Cerebellar cortex (tissue), 1 donor: ENCODE measurements at places on chromosomes 7 and 10.
A peak's percentile ranks its signal among the peaks of the same experiment; 100 is the strongest.

DNA sequence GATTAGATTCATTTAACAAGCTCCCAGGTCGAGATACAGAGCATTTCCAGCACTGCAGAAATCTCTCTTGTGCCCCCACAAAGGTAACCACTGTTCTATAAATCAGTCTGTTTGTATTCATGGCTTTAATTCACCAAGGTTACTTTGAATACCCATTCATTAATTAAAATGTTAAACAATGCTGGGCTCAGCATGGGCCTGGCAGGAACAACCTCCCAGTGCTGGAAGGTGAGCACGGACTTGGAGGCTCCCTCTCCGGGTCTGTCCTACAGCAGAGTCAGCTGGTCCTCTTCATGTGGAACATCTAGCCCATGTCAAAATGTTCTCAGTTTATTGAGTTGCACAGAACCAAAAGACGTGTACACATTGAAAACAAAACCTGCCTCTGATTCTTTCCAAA lies 15.6 kb upstream of the EFCAB10 start:
- peak; percentile 8 for DNase-seq

- DNase-seq = no peak
These were observed 254.5 kb downstream of the BUB3 start for GRCh38 chr10:123408660-123409059.

DNA sequence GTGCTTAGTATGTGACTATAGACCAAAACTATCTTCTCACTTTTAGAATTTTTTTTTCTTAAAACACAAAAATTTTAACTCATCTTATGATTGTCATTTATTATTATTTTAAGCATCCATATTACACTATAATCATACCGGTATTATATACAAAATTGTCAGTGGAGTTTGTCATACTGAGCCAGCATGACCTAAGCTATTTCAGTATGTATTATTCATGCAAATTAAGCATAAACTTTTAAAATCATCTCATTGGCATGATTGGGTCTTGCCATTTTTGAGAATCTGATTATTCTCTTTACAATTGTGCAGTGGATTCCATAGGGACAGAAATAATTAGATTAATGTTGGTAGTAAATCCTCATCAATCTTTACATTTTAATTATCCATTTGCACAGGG lies 46.2 kb upstream of the STMP1 start:
- DNase-seq = no peak

DNA sequence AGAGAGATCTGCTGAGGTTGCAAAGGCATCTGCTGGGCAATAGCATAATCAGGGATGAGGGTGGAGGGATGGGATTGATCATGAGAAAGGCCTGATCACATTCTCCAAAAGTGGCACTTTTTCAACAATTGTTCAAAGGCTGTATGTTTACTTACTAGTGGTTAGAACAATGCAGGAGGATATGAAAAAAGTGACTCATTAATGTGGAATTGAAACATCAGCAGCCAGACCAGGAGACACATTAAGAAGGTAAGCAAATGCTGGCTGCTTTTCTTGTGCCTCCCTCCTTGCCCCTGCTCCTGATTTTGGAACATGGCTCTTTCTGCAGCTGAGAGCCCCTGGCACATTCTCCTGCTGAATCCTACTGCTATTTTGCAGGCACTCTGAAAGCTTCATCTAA lies 63.5 kb downstream of the FAM204A start:
- DNase-seq = no peak

- no peak for DNase-seq
These were observed 18.8 kb downstream of the CHAT start for GRCh38 chr10:49632406-49633317.

GRCh38 chr10:116403740-116404250 lies 23.9 kb upstream of the PNLIPRP3 start:
- no peak for DNase-seq

- DNase-seq = no peak
These were observed 117.2 kb upstream of the KLF6 start for GRCh38 chr10:3902054-3902808.

GRCh38 chr10:33412653-33413361 lies 78.3 kb upstream of the NRP1 start:
- DNase-seq = no peak

DNA sequence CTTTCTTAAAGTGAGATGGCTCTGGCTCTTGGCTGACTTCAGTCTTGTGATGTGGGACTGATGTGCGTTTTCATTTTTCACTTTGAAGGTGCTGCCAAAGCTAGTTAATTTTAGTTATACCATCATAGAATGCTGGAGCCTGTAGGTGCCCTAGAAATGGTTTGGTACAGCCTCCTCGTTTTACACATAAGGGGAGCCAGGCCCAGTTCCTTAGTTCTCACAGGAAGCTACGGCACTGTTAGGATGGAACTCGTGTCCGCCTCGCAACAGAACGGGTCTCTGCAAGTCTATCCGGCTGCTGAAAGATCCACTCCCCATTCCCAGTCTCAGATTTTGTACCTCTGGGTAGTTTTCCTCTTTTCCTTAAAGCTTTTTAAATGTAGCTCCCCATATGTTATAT lies 173.2 kb upstream of the PRPS1L1 start:
- DNase-seq = no peak

DNA sequence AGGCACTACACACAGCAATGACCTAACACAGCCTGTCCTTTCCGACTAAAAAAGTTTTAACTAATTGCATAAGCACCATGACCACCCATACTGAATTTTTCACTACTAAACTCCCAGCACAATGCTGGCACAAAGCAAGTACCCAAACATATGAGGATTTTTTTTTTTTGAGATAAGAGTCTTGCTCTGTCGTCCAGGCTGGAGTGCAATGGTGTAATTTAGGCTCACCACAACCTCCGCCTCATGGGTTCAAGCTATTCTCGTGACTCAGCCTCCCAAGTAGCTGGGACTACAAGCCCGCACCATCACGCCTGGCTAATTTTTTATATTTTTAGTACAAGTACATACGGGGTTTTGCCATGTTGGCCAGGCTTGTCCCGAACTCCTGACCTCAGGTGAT lies 5.1 kb downstream of the UBE2H start:
- no peak for DNase-seq

- no peak for DNase-seq
These were observed 16.3 kb downstream of the CUL1 start for GRCh38 chr7:148715027-148715426.

DNA sequence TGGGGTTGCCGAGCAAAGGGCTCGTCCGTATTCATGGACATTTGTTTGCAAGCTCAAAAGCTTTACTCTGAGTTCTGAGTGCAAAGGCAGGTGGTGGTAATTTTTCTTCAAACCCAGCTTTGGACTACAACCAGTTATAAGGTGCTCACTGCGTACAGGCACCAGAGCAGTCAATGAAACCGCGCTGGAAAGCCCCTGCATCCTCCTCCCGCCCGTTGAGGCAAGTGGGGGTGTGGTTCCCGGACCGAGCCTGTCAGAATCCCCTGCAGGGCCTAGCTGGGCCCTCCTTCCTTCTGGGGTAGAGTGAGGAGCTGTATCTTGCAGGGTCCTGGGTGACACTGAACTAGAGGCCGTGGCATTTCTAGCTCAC lies 22.3 kb downstream of the AMZ1 start:
- no peak for DNase-seq

DNA sequence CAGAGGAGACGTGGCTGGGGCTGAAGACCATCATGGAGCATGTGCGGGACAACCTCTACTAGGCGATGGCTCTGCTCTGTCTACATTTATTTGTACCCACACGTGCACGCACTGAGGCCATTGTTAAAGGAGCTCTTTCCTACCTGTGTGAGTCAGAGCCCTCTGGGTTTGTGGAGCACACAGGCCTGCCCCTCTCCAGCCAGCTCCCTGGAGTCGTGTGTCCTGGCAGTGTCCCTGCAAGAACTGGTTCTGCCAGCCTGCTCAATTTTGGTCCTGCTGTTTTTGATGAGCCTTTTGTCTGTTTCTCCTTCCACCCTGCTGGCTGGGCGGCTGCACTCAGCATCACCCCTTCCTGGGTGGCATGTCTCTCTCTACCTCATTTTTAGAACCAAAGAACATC lies 22.0 kb upstream of the CPA5 start:
- no peak for DNase-seq

DNA sequence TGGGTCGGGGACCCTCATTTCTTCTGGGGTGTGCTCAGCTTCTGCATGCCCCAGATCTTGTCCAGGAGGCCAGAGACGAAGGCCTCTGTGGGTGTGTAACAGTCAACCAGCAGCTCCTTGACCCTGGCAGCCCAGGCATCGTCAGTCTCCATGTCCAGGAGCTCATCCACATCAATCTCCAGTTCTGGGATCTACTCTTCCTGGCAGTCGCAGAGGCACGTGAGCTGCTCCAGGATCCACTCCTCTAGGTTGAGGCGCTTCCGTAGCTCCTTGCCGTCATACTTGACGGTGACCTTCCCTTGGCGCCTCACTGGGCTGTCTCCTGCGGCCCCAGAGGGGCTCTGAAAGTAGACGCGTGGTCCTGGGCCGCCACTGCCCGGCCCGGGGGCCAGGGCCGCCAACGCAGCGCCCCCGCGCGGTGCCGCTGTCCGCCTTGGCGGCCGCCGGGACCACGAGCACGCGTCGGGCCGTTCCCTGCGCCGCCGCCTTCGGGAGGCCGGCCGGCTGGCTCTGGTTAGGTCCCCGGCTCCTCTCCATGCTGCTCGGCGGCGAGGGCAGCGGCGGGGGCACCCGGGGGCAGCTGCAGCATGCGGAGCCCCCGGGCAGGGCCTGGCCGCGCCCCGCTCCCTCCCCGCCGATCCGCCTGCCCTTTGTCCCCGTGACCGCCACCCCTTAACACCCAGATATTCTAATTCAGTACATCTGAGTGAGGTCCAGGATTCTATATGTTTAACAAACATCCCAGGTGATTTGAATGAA lies 170.5 kb downstream of the SEPTIN7 start:
- DNase-seq = no peak

- no peak for DNase-seq
These were observed 75.5 kb upstream of the PPP2R2D start for GRCh38 chr10:131825150-131825848.

GRCh38 chr7:91425149-91425548 lies 160.9 kb downstream of the FZD1 start:
- no peak for DNase-seq

DNA sequence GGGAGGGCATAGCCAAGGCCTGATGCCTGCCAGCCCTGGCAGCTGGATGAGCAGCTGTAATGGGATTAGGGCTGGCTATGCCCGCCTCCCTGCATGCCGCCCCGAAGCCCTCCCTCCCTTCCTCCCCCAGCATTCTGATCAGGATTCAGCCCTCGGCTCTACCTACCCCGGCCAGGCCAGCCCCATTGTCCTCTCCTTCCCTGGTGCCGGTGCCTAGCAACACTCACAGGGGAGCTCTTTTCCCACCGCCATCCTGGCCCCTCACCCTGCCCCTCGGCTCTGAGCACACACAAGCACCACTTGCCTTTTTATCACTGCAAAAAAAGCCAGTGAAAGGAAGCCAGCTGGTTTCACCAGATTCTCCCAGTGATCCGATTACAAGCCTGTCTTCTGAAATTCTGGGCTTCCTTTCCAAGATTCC lies 9.0 kb upstream of the ADCYAP1R1 start:
- DNase-seq = no peak

- DNase-seq = no peak
These were observed 33.7 kb upstream of the DGKI start for GRCh38 chr7:137880432-137880831.

DNA sequence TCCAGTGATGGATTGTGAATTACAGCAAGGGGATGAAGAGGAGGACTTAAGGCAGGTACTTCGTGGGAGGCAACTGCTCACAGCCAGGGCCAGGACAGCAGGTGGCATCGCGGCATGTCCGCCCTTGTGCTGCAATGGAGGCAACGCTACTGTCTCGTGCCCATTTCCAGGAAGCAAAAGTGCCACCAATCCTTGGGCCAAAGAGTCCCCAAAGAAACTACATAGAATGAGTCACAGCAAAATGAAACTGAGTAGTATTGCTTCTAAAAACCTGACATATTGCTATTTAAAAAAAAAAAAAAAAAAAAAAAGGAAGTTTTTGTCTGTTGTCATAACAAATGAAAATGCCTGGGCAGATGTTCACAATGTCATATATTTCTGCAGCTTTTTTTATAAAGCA lies 46.6 kb downstream of the RSU1 start:
- no peak for DNase-seq

DNA sequence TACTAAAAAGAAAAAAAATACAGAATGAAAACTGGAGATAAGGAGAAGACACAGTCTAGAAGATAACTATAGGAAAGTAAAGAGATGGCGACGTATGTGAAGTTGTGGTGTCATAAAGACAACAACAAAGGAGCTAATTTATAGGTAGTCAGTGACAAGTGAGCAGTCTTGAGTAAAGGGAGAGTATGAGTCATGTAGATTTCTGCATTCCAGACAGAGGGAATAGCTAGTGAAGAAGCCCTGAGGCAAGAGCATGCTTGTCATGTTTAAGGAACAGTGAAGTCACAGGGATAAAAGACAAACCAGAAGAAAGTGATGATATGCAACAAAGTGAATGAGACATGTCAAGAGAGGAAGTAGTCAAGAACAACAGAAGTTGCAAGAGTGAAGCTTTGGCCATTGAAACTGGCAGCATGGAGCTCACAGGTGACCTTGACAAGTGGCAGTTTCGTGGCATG lies 2.3 kb upstream of the MIOS start:
- DNase-seq = no peak

- no peak for DNase-seq
These were observed 119.8 kb upstream of the PCBD1 start for GRCh38 chr10:71008150-71008549.

- DNase-seq = no peak
These were observed 119.8 kb downstream of the ITGB8 start for GRCh38 chr7:20450536-20450935.

DNA sequence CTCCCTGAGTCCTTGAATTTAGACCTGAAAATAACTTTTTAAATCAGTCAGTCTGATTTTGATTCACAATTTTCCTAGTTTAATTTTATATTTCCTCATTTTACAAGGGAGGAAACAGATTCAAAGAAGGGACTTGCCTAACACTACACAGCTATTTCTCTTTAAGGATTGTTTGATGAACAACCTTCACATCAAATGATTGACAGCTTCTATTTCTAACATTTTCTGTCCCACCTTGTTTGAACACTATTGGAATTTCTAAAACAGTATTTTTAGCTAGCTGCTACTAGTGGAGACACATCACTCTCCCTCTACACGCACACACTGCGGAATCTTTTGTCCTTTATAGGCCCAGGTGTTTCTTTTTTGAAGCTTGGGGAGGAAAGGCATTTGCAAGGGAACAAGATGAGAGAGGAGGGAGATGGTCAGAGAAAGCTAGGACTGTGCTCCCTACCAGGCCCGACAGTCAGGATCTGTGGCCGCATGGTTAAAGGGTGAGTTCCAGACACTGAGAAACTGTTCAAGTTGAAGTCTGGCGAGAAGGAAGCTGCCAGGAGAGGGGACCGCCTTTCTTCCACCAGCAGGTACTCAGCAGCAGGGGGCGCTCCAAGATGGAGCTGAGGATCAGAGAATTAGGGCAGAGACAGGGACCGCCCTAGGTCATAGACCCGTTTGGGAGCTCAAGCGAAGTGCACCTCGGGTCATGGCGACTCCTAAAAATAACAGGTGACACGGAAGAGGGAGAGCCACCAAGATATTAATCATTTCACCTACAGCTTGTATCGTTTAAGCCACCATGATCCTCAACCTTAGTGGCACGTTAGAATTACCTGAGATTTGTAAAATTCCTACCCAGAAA lies 49.7 kb downstream of the DNAJC12 start:
- peak; percentile 41 for DNase-seq
